ENCODE measurements at places on chromosomes 2 and 18.
A peak's percentile ranks its signal among the peaks of the same experiment; 100 is the strongest.

DNA sequence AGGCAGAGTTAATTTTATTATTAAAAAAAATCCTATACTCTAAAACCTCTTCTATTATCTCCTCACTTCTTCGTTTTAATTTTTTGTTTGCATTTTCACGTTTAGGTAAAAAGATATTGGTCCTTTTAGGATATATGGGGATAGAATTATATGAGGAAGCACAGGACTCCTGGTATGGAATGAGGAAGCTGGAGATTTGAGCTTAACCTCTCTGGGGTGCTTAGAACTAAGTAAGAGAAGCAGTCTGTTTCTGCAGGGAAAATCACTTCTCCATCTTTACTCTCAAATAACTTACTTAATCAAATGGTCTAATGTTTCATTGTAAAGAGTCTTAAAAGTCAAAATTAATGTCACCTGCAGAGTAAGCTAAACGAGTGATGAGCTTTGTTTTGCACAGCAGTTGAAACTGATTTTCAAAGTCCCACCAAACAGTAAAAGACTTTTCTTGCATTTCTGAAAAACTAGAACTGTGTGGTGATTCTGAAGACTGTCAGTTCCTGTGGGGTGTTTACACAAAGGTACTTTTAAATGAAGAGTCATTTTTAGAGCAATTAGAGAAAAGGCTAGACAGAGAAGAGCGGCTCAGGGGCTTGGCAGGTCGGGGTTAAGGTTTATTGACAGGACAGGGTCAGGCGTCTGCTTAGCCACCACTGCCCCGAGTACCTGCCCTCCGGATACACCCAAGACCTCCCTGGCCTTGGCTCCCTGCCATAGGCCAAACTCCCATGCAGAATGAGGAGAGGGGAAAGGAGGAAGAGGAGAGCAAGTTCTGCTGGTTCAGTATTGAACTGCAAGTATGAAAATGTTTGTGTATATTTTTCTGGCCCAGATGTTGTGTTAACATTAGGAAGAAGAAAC lies 21.6 kb downstream of the METAP1D start:
- DNase-seq = no peak

DNA sequence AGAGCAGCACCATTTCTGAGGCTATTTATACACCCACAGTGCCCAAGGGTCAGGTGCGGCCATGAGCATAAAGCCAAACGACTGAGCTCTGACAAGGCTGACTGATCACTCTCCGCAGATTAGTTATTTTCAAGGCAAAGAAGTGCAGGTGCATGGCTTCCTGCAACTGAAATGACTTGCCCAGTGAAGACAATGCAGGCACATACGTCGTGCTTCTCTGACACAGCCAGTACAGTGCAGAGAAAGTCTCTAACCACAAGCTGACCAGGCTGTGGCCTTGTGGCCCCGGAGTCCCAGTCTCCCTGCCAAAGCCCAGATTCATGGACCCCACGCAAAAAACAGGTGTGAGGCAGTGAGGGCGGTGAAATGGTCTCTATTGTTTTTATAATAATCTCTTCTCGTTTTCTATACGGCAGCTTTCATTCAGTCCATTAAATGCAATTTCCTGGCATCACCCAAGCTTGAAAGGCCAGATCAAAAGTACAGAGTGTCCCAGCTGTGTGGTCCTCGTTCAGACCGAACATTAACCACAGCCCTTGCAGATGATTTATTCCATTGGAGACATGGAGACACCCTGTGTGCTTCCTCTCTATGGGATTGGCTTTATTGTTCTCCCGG lies 447.0 kb upstream of the ID2 start:
- DNase-seq = peak; percentile 54

- DNase-seq = no peak
Observed at GRCh38 chr2:29462293-29462692, 347.1 kb downstream of the CLIP4 start.

DNA sequence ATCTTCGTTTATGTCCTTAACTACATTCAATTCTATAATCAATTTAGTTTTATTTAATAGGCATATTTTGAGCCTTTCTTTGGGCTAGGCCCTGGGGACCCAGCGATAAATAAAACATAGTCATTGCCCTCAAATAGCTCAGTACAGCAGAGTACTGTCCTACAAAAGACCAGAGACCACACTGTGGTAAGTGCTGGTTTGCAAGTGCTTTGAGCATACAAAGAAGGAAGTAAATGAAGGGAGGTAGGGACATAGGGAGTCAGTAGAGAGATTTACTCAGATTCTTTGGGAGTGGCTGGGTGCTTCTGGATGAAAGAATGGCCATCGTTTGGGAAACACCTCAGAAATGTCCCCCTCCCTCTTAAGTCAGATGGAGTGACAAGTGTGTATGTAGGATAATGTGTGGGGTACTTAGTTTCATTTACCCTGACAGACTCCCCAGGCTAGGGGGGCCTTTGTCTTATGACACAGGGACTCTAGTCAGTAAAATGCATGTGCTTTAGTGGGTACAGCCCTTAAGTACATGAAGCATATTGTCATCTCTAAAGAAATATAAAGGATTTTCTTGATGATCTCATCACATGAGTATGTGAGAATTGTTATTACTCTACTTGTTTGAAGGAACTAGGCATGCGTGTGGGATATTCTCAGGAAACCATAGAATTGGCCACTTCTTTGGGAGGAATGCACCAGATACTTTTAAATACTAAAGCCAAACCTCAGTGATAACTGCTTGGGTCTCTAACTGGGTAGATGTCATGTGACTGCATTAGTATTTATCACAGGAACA lies 35.1 kb downstream of the MAPRE2 start:
- DNase-seq = no peak
